CD4-positive, alpha-beta T cell treated with Interleukin-15 for 4 hours (primary cell): ENCODE measurements at places on chromosomes 2 and 18.

GRCh38 chr2:65916785-65917295 lies 484.4 kb upstream of the SPRED2 start:
- no peak for DNase-seq

- DNase-seq = no peak
Observed at GRCh38 chr2:232432598-232433184, 23.3 kb upstream of the ALPI start.

- DNase-seq = no peak
Observed at GRCh38 chr2:229408356-229408755, 137.3 kb upstream of the PID1 start.

DNA sequence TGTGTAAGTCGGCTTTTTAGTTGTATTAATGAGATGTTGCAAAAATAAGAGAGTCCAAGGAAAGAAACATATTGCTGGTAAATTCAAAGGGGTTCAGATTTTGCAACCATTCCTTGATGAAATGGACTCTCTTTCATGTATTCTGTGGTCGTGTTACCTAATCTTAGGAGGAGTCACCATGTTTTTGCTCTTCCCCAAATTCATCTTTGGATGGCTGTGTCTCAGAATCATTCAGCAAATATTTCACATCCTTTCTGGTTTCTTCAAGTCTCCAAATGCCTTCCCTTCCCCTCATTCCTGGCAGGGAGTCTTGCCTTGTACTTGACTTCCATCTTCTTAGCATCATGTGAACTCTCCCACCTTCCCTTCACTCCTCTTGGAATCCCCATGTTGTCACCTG lies 66.1 kb downstream of the PTPRM start:
- DNase-seq = no peak

GRCh38 chr2:176729706-176730569 lies 460.7 kb downstream of the MTX2 start:
- no peak for DNase-seq

DNA sequence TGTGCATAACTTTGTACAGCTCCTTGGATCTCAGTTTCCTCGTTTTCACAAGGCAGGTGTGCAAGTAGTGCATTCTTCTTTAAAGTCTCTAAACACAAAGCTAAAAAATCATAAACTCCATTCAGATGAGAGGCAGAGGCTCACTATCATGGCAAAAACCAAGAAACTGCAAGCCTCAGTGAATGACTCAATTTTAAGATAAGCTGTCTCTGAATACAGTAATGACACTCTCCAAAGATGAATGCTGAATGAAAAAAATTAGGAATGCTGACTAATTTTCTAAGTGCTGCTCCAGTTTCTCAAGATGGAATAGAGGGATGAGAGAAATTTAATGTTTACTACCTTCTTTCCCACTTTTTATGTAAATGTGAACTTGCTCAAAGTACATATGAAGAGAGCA lies 17.2 kb downstream of the B4GALT6 start:
- no peak for DNase-seq

DNA sequence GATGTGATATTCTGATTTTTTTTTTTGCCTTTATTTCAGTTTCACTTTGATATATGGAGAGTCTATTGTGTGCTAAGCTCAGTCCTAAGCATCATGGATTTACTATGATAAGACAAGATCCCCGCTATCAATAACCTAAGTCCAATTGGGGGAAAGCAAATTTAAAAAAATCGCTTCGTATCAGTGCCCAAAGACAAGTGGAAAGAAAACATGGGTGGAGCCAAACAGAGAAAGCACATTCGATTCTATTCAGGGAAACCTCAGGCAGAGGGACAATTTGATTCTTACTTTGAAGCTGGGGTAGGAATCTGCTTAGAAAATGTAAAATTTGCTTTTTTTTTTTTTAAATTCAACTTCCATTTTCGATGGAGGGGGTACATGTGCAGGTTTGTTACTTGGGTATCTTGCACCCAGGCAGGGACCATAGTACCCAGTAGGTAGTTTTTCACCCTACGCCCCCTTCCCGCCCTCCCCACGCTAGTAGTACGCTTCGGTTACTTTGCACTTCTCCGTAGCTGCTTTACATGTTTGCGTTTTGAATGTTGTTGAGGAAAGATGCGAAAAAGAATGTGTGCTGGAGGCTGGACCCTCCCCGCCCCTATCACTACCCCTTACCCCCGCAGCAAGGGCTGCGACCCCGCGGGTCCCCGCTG lies 12.4 kb downstream of the KIF5C start:
- no peak for DNase-seq

DNA sequence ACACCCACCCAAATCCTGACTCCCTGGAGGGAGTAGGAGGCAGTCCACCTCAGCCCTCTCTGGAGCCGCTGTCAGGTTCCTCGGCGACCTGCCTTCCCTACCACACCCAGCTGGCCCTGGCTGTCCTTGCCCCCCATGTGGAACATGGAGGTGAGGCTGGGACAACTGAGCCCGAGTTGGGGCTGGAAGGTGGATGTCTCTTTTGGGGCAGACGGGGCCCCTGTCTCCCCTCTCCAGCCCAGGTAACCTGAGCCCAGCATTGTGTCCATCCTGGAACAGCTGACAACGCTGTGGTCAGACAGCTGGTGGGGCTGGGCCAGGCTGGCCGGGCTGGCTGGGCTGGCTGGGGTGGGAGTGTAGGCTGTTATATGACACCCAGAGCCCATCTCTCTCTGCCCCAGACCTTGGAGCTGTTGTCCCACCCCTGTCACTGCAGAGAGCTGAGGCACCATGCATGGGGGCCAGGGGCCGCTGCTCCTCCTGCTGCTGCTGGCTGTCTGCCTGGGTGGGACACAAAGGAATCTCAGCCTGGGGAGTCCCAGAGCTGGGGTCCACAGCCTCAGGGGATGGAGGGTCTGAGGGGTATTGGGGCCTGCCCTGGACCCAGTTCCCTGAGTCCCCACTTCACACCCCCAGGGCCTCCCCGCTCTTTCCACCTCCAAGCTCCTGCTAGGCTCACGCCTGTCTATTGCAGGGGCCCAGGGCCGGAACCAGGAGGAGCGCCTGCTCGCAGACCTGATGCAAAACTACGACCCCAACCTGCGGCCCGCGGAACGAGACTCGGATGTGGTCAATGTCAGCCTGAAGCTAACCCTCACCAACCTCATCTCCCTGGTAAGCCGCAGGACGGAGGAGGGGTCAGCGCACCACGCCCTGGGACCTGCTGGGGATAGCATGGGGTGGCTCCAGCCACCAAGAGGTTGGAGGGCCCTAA lies at the start of gene CHRNG:
CHRNG (plus strand) TSS at position 395 of the 934 bp plus-strand sequence; CDS start at position 451, 56 bp downstream.
- DNase-seq = no peak

DNA sequence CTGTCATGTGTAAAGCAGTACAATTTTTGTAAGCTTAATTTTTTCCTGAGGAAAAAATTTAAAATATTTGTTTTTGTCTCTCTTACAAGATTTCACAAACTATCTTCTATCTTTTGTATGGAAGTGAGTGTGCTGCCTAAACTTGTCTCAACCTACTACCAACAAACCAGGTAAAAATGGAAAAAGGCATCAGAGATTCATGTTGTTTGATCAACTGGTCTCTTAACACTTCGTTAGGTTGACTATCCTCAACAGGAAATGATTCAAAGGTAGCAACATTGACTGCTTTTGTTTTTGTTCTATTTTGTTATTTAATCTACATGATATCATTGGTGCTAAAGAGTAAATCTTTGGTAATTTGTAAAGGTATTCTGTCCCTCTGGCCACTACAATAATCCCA lies 47.7 kb upstream of the RND3 start:
- no peak for DNase-seq

- no peak for DNase-seq
Observed at GRCh38 chr2:149023091-149023490, 15.4 kb upstream of the LYPD6B start.

DNA sequence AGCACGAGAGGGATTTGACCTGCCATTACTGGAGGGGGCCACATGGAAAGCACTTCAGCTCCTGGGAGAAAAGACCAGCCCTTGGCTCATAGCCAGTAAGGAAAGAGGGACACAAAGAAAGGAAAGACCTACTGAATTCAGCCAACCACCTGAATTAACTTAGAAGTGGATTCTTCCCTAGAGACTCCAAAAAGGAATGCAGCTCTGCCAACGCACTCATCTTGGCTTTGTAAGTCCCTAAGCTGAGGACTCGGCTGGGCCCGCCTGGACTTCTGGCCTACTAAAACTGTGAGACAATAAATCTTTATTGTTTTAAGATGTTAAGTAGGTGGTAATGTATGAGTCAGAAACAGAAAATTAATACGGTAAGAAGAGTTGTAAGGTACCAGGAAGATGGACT lies 11.5 kb downstream of the ATF2 start:
- DNase-seq = no peak

DNA sequence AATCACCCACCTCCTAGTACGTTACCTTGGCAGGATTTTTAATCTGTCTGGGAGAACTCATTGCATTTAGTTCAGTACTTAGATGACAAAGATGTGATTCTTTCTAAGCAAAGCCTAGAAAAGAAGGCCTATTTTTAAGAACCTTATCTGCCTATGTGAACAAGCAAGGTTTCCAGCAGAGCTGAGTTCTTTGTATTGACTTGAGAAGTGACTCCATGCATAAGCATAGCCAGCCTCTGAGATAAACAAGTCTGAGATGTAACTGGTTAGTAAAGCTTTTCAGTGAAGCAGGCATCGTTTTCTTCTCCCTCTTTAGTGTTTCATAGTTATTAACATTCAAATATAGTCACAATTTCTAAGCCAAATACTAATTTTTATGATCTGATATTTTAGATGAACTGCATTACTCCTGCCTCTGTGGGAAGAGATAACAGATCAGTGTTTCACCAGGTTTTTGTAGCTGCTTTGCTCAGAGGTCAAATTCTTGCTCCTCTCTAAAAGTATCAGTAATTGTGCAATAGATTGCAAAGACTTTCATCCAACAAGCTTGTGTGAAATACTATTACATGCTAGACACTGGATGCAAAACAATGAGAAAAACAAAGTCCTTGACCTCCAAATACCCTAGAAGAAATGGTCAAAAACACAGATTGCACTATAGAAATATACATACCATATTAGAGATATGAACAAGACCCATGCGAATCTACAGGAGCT lies 107.8 kb downstream of the MBD2 start:
- DNase-seq = no peak

DNA sequence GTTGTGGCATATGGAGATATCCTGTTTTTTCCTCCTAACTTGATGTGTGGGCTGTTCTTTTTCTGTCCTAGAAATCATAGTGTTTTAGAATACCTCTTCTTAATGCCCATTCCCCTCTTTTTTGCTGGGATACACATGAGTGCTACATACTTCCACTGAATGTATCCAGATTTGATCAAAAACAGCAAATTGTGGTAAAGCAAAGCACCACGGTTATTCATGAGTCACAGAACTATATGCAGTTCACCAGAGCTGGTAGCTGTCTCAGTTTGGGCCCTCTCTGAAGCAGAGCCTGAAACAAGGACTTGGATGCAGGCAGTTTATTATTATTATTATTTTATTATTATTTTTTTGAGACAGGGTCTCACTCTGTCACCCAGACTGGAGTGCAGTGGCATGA lies 69.9 kb upstream of the CTLA4 start:
- DNase-seq = no peak

- DNase-seq = no peak
Observed at GRCh38 chr2:37896319-37896718, 28.8 kb upstream of the RMDN2 start.

DNA sequence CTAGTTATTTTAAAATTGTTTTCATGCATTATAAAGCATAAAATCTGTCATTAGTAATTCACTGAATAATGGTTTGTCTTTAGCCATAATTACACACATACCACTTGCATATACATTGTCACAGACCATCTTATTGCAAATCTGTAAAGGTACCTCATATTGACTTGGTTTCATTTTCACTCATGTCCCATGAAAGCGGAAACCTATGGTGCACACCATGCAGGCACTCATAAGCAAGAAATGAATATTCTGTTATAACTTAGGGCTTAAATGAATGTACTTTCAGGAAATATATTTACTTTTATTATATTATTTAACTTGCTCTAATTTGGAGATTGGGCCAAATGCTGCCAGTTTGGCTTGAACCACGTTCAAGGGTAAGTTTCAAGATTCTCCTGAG lies 29.2 kb upstream of the STK17B start:
- peak; percentile 52 for DNase-seq

DNA sequence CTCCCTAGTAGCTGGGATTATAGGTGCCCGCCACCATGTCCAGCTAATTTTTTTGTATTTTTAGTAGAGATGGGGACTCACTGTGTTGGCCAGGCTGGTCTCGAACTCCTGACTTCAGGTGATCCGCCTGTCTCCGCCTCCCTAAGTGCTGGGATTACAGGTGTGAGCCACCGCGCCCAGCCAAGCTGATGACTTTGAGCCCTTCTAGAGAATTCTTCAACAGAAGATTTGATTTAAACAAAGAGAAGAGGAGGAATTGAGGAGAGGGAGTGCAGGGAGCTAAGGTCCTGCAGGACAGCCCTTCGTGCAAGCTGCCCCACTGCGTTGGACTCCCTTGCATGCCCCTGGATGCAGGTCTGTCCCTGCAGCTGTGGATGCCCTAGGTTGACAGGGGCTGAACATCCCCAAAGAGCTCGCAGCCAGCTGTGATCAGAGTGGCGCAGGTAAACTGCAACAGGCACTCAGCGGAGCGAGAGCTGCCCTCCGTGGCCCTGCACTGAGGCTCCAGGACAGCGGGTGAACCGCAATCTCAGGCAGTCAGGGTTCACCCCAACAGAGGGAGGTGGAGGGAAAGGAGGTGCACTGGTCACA lies 13.7 kb downstream of the ADRA2B start:
- DNase-seq = no peak

GRCh38 chr2:218716070-218716469 lies 5.4 kb downstream of the TTLL4 start:
- no peak for DNase-seq

DNA sequence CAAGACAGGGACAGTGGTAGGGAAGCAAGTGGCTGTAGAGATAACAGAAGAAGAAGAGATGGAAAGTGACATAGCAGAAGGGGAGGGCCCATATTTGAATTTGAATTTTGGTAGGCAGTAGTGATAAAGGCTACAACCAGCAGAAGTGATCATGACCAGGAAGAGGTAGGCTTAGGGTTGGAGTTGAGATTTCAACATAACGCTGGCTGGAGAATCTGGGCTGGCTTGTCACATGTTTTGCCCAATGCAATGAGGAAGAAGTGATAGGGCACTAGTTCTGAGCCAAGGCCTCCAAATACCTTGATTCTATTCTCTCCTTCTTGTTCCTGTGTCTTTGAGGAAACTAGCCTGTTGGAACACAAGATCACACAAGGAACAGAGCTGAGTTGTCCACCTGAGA lies 69.4 kb downstream of the SCG2 start:
- no peak for DNase-seq
